Suppressor macrophage treated with lipopolysaccharide for 4 hours (primary cell): ENCODE measurements at places on chromosomes 3 and 15.

GRCh38 chr3:49470714-49471420, 800 bp downstream of the DAG1 start:
- peak; percentile 28 for DNase-seq

DNA sequence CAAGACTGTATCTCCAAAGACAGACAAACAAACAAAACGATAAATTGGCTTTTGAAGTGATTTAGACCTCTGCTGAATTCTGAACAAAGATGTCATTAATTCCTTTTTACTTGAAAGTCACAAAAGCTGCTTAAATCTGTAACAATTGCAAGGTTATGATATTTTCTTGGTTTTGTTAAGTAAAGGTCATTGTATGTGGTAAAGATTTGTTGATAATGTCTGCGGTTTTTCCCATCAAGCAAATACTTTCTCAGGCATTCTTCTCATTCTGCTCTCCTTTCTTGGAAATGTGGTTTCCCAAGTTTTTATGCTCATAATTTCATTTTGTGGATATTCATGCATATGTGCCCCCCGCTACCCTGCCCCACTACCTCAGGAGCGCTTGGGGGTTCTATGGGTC, 116.5 kb downstream of the SLMAP start:
- no peak for DNase-seq

DNA sequence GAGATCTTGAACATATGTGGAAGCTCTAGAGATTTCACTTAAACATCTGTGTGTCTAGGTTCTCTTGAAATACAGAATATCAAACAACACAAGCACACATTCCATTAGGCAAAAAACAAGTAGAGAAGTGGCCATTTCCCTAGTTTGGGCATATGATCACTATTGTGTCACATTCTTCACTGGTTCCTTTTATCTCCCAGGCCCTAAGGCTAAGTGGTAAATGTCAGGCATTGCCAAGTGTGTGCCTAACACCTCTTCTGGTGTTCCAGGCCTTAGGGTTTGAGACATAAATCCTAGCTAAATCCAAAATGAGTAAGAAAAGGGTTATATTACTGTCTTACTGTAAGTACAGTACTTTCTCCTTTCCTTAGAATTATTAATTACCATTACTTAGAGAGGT, 880.1 kb downstream of the PDCD6IP start:
- peak; percentile 30 for DNase-seq

DNA sequence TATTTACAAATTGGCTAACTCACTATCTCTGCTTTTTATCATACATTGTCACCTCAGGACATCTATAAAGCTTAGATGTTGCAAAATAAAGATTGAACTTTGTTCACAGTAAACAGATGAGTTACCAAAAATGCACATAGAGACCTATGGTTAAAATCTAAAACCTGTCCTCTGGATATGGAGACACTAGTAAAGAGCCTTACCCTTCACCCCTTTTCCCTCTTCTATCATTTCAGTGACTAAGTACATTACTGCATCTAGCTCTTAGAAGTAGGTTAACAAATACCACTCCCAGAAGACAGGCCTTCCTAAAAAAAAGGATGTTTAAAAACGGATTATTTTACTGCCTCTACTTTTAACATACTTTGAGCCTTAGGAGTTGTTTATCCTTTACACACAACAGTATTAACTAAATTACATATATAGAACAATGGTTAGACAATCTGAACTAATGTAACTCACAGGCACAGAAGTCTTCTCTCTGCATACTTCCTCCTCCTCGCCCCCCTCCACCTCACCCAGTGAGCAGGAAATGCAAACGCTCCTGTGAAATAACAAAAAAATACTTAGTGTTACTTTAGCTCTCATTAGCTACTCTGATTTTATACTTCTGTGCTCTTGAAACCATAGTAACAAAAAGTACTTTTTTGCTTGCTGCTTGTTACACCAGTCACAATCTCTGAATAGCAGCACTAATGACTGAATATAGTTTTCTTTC, 23.3 kb downstream of the IREB2 start:
- no peak for DNase-seq

- DNase-seq: peak; percentile 34
These were observed 84.8 kb upstream of the ARRDC4 start for GRCh38 chr15:97875513-97876280.

GRCh38 chr15:64681424-64682024, 93.9 kb downstream of the RBPMS2 start:
- peak; percentile 46 for DNase-seq

GRCh38 chr3:104031598-104031997, 1335.1 kb upstream of the ALCAM start:
- DNase-seq: no peak

DNA sequence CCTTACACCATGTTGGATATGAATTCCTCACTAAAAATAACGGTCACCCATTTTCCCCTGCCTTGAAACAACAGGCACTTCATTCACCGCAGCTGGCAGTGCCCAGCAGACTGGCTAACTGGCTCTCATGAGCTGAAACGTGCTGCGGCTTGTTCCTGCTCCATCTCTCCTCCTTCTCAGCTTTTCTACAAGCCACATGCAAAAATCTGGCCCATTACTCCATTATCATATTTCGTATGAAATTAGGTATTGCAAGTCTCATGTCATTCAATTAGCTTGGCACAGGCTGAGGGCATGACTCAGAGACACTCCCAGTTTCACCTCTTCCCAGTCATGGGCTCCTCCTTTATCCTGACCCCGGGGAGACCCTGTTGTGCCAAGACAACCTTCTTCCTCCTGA, 60.0 kb downstream of the MAGEF1 start:
- no peak for DNase-seq

GRCh38 chr15:94239474-94239873, 8.1 kb downstream of the MCTP2 start:
- no peak for DNase-seq

DNA sequence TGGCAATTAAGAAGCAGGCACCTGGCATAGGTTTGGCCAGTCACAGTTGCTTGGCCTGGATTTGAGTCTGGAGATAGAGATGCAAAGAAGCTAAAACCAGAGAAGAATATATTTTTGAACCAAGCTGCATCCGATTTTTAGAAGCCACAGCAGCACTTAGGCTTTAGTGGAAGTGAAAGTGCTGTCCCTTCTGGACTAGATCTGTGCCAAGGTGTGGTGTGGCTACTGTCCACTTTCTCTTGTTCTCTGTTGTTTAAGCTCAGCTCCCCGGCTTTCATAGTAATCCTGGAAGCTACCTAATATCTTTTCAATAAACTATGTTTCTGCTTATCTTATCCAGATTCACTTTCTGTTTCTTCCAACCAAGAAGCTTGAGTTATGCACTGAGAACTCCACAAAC, 183.4 kb upstream of the THRB start:
- no peak for DNase-seq

GRCh38 chr3:45623393-45623792, 28.8 kb downstream of the LIMD1 start:
- DNase-seq: no peak

GRCh38 chr3:1183320-1184048, 90.7 kb downstream of the CNTN6 start:
- DNase-seq: no peak

GRCh38 chr15:63698692-63699091, 101.5 kb downstream of the FBXL22 start:
- DNase-seq: peak; percentile 58

- no peak for DNase-seq
These were observed 44.5 kb downstream of the RHCG start for GRCh38 chr15:89451846-89452245.

- no peak for DNase-seq
These were observed 445 bp downstream of the LMOD3 start for GRCh38 chr3:69121950-69122349.

DNA sequence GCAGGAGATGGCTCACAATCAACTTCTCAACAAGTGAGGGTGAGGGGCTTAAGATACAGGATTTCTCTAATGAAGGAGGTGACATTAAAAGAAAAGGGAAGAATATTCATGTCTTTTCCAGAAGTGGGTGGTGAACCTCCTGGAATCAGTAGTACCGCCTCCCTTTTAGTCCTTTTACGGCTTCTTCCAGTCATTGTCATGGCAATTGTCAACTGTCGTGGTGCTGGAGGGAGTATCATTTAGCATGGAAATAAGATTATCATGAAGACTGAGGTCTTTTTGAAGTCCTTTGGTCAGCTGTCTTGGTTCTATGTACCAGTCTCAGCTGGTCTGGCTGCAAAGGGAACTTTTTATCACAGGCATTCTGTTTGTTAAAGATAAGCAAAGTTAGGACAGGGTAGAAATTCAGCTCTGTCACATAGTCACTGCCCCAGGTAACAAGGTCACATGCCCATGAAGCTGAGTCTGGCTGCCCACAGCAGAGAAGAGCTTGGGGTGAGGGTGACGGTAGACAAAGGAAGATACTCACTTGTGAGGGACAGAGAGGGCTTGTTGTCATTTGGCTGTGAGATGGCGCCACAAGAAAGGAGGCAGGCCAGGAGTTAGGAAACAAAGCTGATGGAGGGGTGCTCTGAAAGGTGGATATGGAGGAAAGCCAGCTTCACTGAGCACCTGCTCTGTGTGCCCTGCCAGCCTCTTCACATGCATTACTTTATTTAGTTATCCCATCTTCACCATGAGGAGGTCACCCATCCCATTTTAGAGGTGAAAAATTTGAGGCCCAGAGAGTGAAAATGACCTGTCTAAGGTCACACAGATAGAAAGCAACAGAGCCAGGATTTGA, 228.2 kb upstream of the TRIM42 start:
- no peak for DNase-seq

DNA sequence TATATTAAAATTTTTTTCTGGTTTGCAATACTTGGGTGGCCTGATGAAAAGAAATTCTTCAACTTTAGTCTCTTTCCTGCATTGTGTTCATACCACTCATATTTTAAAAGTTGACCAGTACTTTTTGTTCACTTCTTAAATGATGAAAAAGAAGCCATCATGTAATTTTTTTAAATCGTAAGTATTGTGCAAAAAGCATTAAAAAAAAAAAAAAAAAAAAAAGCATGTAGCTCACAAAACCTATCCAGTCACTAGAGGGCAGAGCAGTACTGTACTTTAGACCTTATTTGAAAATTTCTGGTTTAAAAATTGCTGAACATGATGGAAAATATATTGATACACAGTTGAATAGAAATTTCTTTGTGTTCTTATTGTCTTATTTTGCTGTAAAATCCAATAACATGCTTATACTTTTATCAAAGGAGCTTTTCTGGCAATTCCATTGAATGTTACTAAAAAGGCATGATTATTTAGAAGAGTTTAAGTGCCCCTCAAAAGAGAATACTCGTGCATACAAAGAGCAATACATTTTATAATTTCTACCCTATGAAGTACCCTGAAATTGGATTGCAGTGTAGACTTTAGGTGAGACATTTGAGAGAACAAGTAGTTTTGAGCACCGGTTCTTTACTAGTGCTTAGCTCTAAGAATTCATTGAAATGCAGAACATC, 137.7 kb downstream of the BBX start:
- DNase-seq: peak; percentile 61

- no peak for DNase-seq
These were observed 32.9 kb downstream of the ZBTB11 start for GRCh38 chr3:101643861-101644613.

DNA sequence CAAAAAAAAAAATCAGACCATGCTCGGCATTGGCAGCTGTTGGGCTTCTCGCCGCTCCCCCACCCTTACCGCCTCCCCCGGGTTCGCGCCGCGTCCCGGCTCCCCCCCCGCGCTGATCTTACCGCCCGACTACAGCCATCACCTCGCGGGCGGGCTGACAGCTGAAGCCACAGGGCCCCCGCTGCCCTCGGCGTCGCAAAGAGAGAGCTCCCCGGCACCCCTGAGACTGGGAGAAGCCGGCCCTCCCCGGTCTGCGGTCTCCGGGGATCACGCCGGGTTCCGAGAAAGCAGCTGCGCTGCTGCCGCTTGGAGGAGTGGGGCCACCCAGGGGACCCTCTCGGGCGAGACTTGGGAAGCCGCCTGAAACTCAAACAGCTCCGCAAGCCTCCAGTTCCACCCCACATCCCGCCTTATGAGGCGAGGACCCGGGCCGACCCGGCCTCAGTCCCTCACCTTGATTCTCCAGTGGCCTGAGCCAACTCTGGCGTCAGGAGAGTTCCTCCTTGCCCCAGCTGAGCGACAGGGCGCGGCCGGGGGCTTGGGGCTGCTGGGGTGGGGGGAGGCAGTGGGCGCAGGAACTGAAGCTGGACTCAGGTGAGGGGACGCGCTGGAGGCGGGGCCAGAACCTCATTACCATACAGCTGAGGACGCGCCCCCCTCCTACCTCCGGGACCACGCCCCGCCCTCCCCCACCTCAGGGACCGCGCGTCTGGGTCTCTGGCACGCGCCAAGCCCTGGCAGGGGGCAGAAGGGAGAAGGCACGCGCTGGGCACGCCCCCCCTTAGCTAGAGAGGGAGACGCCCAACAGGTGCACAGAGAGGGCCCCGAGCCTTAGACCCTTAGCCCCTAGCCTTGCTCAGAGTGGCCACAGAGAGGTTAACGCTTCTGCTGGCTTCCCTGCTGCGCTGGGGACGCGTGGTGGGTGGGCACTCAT, 1.0 kb upstream of the DLL4 start:
- DNase-seq: no peak

- DNase-seq: no peak
These were observed 404.6 kb upstream of the ARL6 start for GRCh38 chr3:97359977-97360376.

DNA sequence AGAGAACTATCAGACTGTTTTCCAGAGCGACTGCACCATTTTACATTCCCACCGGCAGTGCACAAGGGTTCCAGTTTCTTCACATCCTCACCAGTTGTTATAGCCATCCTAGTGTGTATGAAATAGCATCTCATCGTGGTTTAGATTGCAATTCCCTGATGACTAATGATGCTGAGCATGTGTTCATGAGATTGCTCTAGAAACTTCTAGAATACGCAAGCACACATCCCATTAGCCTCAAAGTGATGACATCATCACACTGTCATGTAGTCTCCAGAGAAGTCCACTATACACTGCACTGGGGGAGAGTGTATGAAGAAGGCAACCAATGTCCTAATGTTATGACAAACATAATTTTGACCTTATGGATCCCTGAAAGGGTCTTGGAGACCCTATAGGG, 30.1 kb downstream of the FBLN2 start:
- DNase-seq: peak; percentile 76

GRCh38 chr3:27614592-27614991, 107.5 kb downstream of the EOMES start:
- no peak for DNase-seq
